ENCODE measurements at places on chromosomes 2 and 18.

GRCh38 chr2:238970553-238971081, 122.7 kb downstream of the TWIST2 start:
- DNase-seq = peak; percentile 49

GRCh38 chr2:205679410-205680009, 2.8 kb upstream of the NRP2 start:
- DNase-seq = no peak

- no peak for DNase-seq
Observed at GRCh38 chr18:27175914-27176313, 9.2 kb downstream of the CHST9 start.

DNA sequence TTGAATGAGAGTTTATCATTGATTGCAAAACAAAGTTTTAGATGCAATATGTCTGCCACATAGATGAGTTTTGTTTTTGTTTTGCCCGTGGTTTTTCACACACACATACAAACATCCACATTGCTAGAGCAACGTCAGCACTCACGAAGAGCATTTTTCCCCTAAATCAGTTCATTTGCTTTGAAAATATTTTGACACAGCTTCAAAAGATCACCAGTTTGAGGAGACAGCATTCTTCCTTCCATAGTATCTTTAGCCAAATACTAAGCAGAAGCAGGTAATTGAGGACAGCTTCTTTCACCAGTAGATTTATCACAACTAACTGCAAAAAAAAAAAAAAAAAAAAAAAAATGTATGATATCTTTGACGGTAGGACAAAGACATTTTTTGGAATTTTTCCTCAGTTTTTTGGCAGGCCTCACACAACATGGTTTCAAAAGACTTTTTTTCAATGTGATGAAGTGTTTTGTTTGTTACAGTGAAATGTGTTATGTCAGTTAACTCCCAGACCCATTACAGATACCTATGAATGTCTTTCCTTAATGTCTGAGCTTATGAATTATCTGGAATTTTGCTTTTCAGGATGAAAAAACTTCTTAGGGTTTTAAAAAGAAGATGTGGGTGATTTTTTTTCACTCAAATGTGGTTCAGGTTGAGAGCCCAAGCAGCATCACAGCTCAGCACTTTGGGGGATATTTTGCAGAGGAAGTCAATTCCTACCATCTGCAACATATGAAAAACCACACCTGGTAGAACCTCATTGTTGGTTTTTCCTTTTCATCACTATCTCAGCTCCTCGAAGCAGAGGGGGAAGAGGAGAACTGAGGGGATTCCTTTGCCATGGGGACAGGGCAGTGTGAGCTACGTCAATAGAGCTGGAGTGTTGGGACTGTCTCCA, 31.6 kb downstream of the AOX1 start:
- no peak for DNase-seq

DNA sequence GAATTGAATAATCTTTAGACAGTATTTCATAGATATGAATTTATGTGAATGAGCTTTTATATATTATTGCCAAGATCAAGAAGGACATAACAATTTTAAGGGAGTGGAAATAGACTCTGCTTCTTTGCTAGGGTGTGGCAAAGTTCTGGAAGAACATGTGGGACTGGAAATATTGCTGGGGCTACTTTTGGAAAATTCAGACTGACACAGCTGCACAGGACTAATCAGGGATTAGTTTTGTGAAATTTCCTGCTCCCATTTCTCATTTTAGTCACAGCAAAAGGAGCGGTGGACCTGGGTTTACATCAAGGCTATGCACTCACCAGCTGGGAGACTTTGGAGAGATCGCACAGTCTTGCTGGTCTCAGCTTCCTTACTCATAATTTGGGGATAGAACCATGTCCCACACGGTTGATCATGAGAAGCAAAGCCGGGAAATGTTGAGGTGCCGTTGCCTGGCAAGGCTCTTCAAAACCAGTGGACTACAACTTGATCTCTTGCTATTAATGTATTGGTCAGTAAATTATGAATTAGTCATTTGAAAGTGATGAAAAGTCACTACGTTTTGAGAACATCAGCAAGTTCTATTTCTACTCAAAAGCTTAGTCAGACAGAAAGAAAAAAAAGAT, 42.4 kb downstream of the IL1RL2 start:
- DNase-seq = no peak

DNA sequence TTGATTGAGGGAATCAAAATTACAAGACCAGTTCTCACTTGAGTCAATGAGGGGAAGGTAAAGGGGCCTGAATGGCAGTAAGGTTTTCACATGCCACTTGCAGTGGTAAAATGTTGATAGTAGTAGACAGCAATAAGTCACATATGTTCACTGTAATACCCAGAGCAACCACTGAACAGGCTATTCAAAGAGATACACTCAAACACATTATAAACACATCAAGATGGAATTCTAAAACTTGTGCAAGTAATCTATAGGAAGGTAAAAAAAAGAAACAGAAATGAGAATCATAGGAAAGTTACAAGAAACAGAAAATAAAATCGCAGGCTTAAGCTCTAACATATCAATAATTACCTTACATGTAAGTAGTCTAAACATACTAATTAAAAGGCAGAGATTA, 86.6 kb upstream of the AFF3 start:
- no peak for DNase-seq

- DNase-seq = no peak
Observed at GRCh38 chr2:8606226-8606625, 75.6 kb upstream of the ID2 start.

- no peak for DNase-seq
Observed at GRCh38 chr18:50307400-50307737, 19.9 kb upstream of the CXXC1 start.

DNA sequence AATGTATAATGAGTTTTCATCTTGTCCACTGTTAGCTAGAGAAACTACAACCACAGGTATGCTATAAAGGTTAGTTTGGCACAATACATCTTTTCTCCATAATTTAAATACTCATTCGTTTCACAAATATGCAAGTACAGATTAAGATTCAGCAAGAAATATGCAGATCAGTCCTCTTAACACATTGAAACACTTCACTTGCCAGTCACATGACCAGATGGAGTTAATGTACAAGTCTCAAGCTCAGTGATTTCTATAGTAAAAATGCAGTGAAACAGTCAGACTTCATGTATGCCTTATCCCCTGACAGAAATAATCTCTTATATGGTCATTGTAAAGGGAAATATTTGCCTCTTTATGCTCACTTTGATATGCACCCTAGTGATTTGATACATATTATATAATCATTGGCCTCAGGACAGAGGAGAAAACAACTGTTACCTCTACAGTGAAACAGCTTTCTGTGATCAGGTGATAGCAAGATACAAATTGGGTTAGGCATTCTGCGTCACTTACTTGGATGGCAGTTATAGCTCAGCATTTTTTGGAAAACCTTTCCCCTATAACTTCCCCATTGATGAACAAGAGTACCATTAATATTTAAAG, 104.6 kb downstream of the TCF4 start:
- no peak for DNase-seq
